CD4-positive, alpha-beta T cell treated with Interleukin-1 beta for 1 hour (primary cell): ENCODE measurements at places on chromosomes 1 and 21.
A peak's percentile ranks its signal among the peaks of the same experiment; 100 is the strongest.

DNA sequence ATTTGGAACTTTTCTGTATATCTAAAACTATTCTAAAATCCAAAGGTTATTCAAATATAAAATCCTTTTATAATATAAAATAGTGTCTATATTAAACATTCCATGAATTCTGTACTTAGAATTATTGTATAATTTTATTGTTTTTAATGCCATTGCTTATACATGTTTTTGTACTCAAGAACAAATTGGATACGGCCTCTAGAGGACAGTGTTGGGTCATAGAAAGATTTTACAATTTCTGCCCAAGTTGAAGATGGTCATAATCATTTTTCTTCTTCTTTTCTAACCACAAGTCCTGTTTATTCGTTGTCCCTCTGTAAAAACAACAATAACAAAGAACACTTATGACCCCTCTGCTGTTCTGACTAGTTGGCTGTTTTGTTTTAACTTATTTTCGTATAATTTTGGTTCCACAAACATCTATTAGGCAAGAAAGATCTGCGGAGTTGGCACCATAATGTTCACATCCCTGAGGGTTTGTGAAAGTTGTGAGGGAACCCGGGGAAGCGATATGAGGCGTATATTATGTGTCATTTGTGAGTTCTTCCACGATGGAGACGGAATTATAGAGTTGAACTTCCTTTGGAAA is 75.7 kb upstream of the KIF26B start:
- DNase-seq = no peak

DNA sequence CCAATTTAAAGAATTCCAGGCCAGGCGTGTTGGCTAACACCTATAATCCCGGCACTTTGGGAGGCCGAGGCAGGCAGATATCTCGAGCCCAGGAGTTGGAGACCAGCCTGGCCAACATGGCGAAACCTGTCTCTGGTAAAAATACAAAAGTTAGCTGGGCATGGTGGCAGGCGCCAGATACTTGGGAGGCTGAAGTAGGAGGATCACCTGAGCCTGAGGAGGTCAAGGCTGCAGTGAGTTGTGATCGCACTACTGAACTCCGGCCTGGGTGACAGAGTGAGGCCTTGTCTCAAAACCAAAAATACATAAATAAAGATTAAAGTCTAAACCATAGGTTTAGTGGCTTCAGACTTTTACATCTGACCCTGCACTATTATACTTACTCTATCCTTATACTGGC is 32.4 kb downstream of the BTG3 start:
- DNase-seq = no peak

GRCh38 chr21:41678924-41679318 is 87.9 kb downstream of the RIPK4 start:
- peak; percentile 85 for DNase-seq

- DNase-seq = no peak
Measured at GRCh38 chr1:110515891-110516290, 3.1 kb downstream of the KCNA10 start.

DNA sequence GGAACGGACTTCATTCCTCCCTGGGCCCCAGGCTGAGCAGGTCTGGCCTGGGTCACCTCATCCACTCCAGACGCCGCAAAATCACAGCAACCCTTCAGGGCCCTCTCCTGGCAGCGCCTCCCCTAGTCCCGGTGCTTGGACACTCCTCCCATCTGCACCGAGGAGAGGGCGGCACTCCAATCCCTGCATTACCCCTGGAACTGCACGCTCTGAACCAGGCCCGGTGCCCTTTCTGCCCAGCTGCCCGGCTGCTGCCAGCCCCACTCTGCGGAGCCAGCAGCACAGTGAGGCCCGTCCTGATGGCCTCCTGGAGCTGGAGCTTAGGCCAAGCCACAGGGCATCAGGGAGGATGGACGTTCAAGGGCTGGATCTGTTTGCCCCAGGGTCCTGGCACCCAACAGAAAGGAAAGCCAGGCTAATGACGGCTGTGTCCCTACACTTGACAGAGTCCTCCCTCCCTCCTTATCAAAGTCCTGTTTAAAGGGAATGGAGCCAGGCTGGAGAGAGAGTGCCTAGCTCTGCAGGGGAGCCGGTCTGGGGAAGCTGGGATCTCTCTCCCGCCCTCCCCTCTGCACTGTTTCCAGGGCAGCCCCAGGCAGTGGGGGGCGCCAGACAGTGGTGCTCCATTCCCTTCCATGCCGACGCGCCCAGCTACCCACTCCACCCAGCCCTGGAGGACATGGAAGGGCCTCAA is 12.7 kb downstream of the COL6A2 start:
- no peak for DNase-seq

DNA sequence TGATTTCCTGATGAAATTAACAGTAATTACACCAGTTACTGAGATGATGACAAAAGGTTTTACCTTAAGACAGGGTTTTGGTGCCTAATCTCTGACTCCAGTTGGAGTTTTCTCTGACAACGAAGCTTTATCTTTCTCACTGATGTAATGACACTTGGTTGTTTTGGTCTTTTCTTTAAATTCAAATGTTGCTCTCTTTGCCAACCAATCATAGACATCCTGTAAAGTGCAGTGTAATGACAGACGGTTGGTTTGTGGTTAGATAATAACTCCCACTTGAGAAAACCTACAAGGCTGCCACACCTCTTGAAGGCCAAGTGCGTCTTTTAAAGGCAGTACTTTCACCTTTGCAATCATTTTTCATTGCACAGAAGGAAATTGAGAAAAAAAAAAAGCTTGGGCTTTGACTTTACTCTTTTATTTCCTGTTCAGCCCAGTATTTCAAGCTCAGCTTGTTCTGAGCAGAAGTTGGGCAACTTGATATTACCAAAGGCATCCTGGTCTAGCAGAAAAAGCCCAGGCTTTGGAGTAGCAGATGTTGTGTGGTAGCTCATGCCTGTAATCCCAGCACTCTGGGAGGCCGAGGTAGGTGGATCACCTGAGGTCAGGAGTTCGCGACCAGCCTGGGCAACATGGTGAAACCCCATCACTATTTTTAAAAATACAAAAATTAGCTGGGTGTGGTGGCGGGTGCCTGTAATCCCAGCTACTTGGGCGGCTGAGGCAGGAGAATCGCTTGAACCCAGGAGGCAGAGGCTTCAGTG is 14.9 kb downstream of the PDIK1L start:
- peak; percentile 87 for DNase-seq

DNA sequence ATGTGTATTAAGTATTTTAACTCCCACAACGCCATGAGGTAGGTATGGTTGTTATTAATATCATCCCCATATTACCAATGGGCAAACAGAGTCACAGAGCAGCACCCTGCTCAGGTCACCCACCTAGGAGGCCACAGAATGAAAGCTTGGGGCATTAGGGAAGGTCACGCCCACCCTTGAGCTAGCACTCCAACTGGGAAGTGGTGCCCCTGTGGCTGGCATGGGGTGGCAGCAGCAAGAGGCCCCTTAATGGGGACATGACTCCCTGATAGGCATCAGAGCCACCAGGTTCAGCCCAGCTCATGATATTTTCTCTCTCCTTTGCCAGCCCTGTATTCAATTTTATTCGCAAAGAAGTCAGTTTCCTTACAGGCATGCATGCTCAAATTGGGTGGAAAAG is 90.6 kb downstream of the DMRTB1 start:
- DNase-seq = no peak

GRCh38 chr1:22398656-22399420 is 52.8 kb upstream of the ZBTB40 start:
- peak; percentile 7 for DNase-seq

GRCh38 chr1:61993331-61993961 is 201.2 kb upstream of the L1TD1 start:
- no peak for DNase-seq

GRCh38 chr1:16119926-16120325 is 35.9 kb downstream of the EPHA2 start:
- DNase-seq = no peak

GRCh38 chr1:90046635-90047034 is 51.7 kb downstream of the ZNF326 start:
- no peak for DNase-seq

DNA sequence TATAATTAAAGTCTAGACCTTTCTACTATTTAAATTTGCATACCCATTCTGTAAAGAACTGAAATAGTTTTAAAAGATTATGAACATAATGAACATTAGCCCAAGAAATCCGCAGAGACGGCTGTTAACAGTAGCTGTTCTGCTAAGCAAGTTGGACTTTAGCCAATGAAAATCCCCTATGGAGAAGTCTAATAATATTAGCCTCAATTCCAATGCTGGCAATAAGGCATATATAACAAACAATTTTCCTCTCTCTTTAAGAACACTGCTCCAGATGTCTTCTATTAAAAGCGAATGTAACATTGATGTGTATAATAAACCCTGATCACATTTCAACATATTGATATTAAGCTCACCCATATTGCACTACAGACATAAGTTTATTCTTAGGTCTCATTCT is 221.3 kb upstream of the KCTD3 start:
- no peak for DNase-seq

- DNase-seq = no peak
Measured at GRCh38 chr1:221696027-221696426, 45.9 kb downstream of the DUSP10 start.

DNA sequence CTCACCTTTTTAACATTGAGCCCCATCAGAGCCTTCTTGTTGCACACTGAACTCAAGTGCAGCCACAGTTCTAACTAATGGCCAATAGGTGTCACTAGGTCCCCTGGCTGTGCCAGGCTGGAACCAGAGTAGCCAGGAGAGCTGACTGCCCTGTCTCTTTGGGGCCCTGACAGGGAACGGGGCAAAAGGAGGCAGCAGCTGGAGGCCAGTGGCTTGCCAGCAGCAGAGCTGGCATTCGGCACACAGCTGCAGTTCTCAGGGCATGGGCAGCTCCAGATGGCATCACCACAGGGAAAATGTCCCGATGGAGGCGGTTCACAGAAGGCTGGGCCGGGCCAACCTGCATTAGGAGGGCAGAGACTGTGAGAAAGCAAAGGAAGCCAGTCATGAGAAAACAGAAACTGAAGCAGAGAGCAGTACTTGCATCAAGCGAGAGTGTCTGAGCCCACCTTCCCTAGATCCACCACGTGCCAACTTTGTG is 188.6 kb downstream of the FCRL5 start:
- no peak for DNase-seq

GRCh38 chr1:241140670-241141069 is 216.3 kb downstream of the RGS7 start:
- no peak for DNase-seq

DNA sequence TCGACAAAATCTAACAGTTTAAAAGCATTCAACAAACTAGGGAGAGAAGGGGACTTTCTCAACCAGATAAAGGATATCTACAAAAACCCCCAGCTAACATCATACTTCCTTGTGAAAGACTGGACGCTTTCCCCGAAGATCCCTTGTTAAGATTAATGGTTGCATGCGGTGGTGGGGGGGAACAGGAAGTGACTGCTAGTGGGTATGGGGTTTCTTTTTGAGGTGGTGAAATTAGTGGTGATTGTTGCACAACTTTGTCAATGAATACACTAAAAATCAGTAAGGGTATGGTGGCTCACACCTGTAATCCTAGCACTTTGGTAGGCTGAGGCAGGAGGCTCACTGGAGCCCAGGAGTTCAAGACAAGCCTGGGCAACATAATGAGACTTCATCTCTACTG is 26.9 kb upstream of the EYA3 start:
- DNase-seq = peak; percentile 42

- no peak for DNase-seq
Measured at GRCh38 chr1:165600793-165601192, 30.2 kb upstream of the MGST3 start.

- no peak for DNase-seq
Measured at GRCh38 chr1:41704196-41704595, 214.5 kb downstream of the HIVEP3 start.
